ENCODE measurements at places on chromosomes 3 and 15.

GRCh38 chr3:58567251-58567515 is 10.0 kb downstream of the FAM107A start:
- no peak for DNase-seq

- no peak for DNase-seq
Measured at GRCh38 chr3:162391301-162391700, 894.7 kb downstream of the OTOL1 start.

- DNase-seq, result no peak
Measured at GRCh38 chr15:67674983-67675382, 132.5 kb downstream of the MAP2K5 start.

GRCh38 chr3:16264708-16265454 is at the start of the genes DPH3 and OXNAD1:
Gene DPH3 (minus strand): TSS chr3:16264943. CDS start chr3:16264876, 67 bp downstream.
Gene OXNAD1 (plus strand): TSS chr3:16265212. CDS start chr3:16270953, 5,741 bp downstream.
- peak; percentile 95 for DNase-seq

DNA sequence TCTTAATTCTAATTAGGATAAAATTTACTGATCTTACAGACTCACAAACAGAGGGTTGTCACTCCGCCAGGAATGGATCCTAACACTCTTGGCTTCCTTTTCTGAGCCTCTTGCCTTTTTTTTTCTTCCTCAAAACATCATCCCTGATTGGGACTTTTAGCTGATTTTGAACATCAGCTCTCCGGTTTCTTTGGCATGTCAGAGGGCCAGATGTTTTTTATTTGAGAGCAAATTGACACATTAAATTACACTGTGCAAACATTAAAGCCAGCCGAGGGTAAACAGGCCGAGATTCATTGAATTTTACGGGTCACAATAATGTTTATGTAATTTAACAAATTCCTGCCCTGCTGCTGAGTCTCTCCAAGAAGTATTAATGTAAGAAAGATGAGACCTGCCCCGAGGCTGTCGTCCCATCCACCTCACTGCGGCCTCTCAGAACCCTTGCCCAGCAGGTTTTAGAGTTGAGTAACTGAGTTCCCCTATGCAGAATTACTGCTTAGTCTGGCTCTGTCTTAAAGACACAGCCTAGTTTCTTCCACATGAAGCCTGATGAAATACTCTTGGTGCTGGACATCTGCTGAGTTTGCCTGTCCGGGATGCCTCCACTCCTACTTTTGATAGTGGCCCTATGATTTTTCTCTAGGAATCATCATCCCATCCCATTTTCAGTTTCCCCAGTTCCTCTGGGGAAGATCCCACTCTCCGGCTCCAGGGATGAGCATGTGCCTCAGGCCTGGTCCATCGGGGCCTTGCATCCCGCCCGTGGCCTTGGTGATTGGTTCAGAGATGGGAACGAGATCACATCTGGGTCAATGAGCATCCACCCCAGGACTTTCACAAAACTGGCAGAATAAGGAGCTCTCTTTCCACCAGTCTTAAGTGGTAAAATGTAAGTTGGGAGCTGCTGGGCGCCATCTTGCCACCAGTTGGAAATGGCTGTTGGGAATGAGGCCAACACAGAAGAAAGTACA is 226.6 kb upstream of the TLE3 start:
- DNase-seq, result no peak

DNA sequence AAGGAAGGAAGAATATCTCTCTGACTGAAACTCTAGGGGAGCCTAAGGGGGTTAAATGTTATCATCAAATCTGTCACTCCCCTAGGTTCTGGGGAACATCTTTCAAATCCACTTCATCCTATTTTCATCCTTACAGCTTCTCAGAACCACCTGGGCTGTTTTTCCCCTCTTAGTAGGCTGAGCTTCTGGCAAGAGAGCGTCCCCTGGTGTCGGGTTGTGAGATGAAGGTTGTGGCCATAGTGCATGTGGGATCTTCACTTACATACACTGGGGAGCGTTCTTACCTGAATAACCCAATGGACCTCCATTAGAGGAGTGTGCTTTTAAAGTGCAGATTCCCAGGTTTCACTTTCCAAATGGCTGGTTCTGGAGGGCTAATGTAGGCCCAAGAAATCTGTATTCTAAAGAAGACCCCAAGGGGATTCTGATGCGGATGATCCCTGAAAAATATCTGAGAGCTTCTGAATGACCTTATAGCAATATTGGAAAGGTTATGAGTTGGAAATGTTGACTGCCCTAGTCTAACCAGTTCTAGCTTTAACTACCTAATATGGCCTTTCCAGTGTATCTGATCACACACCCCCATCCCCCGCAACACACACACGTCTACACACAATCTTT is 663.7 kb downstream of the AGBL1 start:
- peak; percentile 37 for DNase-seq

- no peak for DNase-seq
Measured at GRCh38 chr15:92981333-92981732, 81.2 kb downstream of the CHD2 start.

DNA sequence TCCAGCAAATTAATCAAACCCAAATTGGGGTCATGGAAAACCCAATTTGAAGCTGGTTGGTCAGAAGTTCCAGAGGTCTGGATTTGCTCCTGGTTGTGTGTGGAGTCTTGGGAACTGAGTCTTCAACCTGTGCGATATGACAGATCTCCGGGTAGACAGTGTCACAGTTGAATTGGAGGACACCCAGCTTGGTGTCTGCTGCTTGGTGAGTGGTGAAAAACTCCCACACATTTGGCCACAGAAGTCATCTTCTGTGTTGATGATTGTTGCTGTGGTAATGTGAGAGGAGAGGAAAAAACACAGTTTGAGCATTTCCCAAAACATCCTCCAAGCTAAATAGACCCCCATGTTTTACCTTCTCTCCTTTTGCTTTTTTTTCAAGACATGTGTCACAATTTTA is 218.1 kb downstream of the TP63 start:
- no peak for DNase-seq

GRCh38 chr3:23130406-23130805 is 72.7 kb upstream of the UBE2E2 start:
- DNase-seq, result no peak

DNA sequence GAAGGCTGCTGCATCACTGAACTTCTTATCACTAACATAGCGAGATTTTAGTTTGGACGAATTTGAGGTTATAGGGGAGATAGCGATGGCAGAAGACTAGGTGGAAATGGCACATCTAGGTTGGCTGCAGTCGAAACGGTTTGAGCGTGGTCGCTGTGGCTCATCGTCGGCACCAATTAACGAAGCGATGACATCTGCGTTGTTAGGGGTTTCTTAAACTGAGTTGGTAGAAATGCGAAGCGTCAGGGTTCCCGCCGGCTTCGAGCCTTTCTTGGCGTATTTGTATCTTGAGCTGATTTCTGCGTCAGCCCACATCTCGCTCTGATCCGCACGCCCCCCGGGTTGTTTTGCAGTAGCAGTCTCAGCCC is 319 bp downstream of the LNP1 start:
- DNase-seq, result peak; percentile 26

DNA sequence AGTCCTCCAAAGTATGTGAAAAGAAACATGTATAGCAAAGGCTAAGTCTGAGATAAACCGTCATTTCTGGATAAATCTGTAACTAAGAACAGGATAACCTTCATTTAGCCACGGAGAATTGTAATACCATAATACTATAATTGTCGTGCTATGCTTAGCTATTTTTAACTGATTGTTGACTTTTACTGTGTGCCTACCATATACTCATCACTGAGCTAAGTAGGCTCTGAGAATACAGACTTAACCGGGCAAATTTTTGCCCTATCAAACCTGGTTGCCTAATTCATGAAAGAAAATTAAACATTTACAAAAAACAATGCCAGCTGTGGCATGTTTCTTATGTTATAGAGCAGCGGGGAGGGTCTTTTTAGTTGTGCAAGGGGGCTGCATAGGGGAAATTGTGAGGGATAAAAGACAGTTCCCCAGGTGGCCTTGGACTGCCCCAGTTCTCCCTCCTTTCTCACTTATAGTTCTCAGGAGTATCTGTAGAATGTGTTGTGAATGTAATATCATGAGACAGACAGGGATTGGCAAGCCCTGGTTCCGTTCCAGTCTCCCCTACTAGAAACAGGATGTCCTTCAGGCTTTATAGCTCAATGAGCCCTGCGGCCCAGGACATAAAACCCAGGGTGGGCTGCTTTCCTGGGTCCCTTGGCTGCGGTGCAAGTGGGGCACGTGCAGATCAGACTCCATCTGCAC is 318.5 kb downstream of the GBE1 start:
- no peak for DNase-seq

DNA sequence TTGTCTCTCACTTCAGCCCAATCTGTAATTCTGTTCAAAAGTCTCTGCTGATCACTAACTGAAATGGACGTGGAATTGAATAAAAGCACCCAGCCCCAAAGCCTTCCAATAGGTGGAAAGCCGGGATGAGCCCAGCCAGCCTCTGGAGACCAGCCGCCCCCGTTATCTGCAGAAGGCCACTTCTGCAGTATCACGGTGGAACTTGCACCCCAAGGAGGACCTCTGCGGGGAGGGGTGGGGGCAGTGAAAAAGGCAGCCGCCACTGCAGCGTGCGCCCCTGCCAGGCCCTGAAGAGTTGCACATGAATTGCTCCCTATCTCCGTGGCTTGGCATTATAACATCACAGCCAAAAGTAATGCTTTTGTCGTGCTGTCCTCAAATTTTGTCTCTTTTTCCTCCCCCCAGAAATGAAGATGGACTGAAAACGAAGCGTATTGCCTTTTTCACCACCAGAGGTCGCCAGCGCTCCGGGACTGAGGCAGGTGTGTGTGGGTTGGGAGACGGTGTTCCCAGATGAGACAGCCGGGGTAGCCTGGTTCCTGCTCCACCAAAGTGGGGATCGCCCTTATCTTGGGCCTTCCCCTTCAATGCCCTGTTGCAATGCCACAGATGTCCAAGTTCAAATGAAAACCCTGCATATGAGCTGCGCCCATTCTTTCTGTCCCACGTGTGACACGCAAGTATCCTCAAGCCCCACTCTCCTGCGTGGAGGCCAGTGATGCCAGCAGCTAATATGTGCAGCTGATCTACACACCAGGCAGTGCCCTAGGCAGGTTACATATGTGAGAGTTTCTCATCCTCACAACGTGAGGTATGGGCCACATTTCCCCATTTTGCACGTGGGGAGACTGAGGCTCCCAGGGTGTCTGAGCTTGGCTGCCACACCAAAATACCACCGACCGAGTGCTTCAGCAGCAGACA is 96.0 kb downstream of the LRRK1 start:
- peak; percentile 47 for DNase-seq

GRCh38 chr15:30990036-30990435 is 1.4 kb downstream of the MTMR10 start:
- DNase-seq, result no peak

DNA sequence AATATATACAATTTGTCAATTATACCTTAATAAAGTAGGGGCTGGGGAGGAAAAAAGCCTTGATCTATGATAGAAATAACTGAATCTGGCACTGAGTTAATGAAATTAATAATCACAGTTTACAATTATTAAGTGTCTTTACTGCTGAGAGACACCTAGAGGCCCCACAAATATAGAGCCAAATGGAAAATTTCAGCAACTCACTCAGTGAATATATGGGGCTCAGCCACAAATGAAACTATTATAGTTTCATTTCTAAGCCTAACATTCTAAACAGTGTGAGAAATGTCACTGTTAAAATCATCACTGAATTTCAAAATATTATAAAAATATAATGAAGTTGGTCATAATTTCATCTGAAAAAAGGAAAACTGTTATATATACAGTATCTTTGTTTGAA is 40.3 kb downstream of the GNB4 start:
- DNase-seq, result no peak

DNA sequence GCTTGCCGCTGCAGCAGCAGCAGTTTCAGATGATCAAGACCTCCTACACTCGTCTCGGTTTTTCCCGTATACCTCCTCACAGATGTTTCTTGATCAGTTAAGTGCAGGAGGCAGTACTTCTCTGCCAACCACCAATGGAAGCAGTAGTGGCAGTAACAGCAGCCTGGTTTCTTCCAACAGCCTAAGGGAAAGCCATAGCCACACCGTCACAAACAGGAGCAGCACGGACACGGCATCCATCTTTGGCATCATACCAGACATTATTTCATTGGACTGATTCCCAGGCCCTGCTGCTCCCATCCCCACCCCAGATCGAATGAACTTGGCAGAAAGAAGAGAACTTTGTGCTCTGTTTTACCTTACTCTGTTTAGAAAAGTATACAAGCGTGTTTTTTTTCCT is 17.6 kb downstream of the CALML4 start:
- DNase-seq, result no peak

- DNase-seq, result no peak
Measured at GRCh38 chr3:859135-859534, 233.7 kb upstream of the CNTN6 start.

DNA sequence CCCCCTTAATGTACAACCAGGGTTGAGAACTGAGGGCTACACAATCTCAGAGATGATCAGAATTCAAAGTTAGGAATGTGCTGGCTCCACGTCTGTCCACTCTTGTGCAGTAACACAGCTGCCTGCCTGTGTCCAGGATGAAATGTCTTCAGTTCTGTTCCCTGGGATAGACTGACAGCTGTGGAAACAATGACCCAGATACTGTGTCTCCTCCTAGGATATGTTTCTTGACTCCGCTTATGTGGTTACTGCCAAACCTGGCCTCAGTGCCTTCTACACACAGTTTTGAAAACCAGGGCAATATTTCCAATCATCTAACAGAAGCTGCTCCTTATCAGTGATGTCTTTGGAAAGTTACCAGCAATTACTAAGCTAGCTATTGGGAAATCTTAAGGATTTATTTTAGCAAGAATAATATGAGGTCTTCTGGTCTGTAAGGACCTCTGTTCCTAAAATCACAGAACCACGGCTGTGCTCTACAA is 67.6 kb downstream of the NOX5 start:
- DNase-seq, result no peak

GRCh38 chr3:38658841-38659240 is 9.4 kb upstream of the SCN5A start:
- DNase-seq, result no peak

DNA sequence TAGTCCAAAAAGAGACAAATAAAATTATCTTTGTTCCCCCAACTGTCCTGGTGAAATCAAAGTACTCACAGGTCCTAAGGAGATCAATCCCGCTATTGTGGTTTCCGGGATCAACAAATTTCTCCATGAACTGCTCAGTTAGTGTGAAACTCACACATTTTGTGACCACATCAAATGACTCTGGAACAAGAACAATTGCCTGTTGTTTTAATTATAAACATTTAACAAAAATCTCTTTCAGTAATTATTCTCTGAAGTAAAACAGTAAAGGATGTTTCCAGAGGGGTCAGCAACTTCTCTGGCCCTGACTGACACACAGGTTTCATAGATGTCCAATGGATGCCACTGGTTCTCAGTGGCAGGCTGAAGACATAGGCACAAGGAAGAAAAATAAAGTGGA is 3.9 kb downstream of the CLDND1 start:
- no peak for DNase-seq

- no peak for DNase-seq
Measured at GRCh38 chr3:184766555-184767261, 45.3 kb upstream of the VPS8 start.

DNA sequence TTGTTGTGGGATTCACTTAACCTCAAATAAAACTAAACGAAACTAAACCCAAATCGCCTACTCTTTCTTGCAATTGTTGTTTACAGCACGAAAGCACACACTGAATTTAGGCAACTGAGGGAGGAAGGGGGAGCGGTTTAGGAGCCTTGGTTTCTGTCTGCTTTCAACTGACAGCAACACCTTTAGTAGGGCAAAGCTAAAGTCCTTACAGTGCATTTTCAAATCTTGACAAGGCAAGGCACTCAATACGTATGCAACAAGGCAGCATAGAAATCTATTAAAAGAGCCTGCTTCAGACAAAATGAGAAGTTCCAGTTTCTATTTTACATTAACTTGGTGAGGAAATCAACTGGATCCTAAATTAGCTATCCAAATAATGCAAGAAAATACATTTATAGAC is 174.6 kb downstream of the CHST2 start:
- no peak for DNase-seq
